Natural killer cell treated with Interleukin-12 subunit alpha and Interleukin-12 subunit beta and Interleukin-15 and Interleukin-18, amount 100 ng/mL, for 72 hours (primary cell): ENCODE measurements at places on chromosomes 12 and 14. TPM values are rescaled to one million over a fixed set of nuclear protein-coding genes. Genes with fewer than 3 reads are reported as not detected.

PTCSC3 gene
- not detected for total RNA-seq

DHH gene
- total RNA-seq, result 0.31 TPM

MORN3 gene
- 0.43 TPM for total RNA-seq

ZNF268 gene
- total RNA-seq, result 18.9 TPM

ANKRD33 gene
- not detected for total RNA-seq

CMA1 gene
- total RNA-seq, result not detected

SYCP3 gene
- 2.9 TPM for total RNA-seq

RACGAP1 gene
- 72.2 TPM for total RNA-seq

LRRC43 gene
- 1.1 TPM for total RNA-seq

RNFT2 gene
- 17.2 TPM for total RNA-seq

SP1 gene
- 56.8 TPM for total RNA-seq

KRT6C gene
- total RNA-seq, result not detected

TMEM179 gene
- 0.84 TPM for total RNA-seq

NRXN3 gene
- not detected for total RNA-seq

KRT85 gene
- not detected for total RNA-seq

KCNMB4 gene
- total RNA-seq, result not detected

C12orf50 gene
- not detected for total RNA-seq

SPIC gene
- not detected for total RNA-seq

APOF gene
- total RNA-seq, result not detected

FAM90A1 gene
- total RNA-seq, result 0.36 TPM

SERPINA3 gene
- total RNA-seq, result not detected

PTPRQ gene
- not detected for total RNA-seq

MYRFL gene
- not detected for total RNA-seq

GLI1 gene
- 0.61 TPM for total RNA-seq

SLC15A4 gene
- total RNA-seq, result 54.2 TPM

ORMDL2 gene
- total RNA-seq, result 56.7 TPM

KRT6A gene
- total RNA-seq, result not detected

ALDH2 gene
- total RNA-seq, result not detected

DHRS2 gene
- 1.5 TPM for total RNA-seq

ABCC9 gene
- not detected for total RNA-seq

ADAM21 gene
- 0.10 TPM for total RNA-seq

RHOJ gene
- not detected for total RNA-seq

PLEKHD1 gene
- 0.14 TPM for total RNA-seq

AMN gene
- total RNA-seq, result 1.0 TPM

CLEC1A gene
- total RNA-seq, result not detected

NOS1 gene
- not detected for total RNA-seq

INSM2 gene
- total RNA-seq, result not detected

AGAP2 gene
- total RNA-seq, result 47.5 TPM

GALNT8 gene
- total RNA-seq, result 0.50 TPM
